ENCODE measurements at places on chromosomes 12 and 14. TPM values are rescaled to one million over a fixed set of nuclear protein-coding genes. Genes with fewer than 3 reads are reported as not detected.

- H3K4me1 ChIP-seq = no peaks in the 10 kb centered on the region
- H3K36me3 ChIP-seq = no peaks in the 10 kb centered on the region
- no peaks in the 10 kb centered on the region for H3K27me3 ChIP-seq
- no peak overlapping the region for H3K4me3 ChIP-seq
- no peak for DNase-seq
These were observed 25.9 kb downstream of the PIGH start for GRCh38 chr14:67574156-67574555.

GRCh38 chr12:67145692-67146091 is 123.5 kb upstream of the CAND1 start:
- H3K36me3 ChIP-seq = no peaks in the 10 kb centered on the region
- H3K27ac ChIP-seq = no peak overlapping the region
- H3K4me1 ChIP-seq = no peaks in the 10 kb centered on the region
- H3K27me3 ChIP-seq = no peaks in the 10 kb centered on the region
- H3K4me3 ChIP-seq = no peak overlapping the region
- no peak for DNase-seq

DNA sequence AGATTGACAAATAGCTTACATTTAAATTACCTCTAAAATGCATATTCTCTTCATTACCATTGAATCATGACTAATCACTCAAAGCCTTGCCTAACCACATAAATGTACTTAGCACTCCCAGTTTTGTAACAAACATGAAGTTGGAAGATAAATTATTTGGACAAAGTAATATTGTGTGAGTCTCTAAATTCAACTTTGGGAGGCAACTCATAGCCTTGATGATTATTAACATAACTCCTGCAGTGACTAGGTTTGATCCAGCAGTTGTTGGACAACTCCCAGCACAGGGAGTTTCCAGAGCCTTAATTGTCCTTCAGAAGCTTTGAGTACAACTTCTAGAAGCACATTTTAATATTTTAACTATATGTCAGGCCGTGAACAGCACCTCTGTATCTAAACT is 153.4 kb upstream of the PDZRN4 start:
- no peak for DNase-seq
- H3K27ac ChIP-seq = no peak overlapping the region
- H3K36me3 ChIP-seq = no peaks in the 10 kb centered on the region

DNA sequence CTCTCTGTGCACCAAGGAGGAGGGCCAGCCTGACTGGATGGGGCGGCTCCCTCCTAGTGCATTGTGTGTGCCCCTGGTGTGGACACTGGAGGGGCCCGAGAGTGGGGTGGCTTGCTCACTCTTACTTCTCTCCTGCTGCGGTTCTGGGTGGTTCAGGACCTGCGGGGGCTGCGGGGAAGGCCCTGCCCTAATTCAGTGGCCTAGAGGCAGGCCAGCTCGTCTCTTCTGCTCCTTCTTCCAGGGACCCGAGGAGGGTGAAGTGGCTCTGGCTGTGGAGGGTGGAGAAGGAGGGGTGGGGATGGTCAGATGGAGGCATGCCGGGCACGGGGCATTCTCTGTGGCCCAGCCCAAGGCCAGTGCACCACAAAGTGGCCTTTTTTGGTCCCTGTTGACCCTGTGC is 87.1 kb downstream of the BEGAIN start:
- H3K27me3 ChIP-seq = no peaks in the 10 kb centered on the region
- no peaks in the 10 kb centered on the region for H3K4me1 ChIP-seq
- DNase-seq = no peak
- H3K27ac ChIP-seq = no peak overlapping the region
- no peaks in the 10 kb centered on the region for H3K36me3 ChIP-seq

ASIC1 gene
- total RNA-seq = not detected

Measured in natural killer cell (primary cell).